ENCODE measurements at places on chromosomes 12 and 14.
A peak's percentile ranks its signal among the peaks of the same experiment; 100 is the strongest.

DNA sequence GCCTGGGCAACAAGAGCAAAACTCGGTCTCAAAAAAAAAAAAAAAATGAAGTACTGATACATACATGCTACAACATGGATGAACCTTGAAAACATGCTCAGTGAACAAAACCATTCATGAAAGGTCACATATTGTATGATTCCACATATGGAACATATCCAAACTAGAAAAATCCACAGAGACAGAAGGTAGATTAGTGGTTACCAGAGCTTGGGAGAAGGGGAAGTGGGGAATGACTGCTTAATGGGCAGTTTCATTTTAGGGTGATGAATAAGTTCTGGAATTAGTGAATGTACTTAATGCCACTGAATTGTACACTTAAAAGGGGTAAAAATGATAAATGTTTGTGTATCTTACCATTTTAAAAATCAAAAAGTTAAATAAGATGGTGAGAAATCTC, 2.7 kb downstream of the ITGB7 start:
- no peak for DNase-seq

DNA sequence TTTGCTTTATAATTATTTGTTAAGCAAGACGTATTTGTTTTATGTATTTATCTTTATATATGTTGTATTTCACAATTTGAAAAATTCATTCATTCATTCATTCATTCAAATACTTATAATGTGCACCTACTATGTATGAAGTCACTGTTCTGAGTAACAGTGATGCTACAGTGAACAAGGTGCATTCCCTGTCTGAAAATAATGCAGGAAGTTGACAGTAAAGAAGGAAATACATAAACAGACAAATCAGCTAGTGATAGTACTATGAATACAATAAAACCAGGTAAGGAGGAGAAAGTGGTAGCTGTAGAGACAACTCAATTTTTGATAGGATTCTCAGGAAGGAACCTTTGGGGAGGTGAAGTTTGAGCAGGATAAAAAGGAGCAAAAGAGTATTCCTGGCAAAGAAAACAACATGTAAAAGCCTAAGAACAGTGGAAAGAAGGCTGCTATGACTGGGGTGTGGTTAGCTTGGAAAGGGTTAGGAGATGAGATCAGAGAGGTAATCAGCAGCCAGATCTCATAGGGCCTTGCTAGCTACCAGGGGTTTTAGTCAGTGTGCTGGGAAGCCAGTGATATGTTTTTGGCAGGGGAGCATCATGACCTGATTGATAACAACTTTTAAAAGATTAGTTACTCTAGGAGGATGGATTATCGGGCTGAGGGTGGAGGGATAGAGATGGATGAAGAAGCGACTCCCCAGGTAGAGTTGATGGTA, 17.4 kb downstream of the BICDL1 start:
- no peak for DNase-seq

DNA sequence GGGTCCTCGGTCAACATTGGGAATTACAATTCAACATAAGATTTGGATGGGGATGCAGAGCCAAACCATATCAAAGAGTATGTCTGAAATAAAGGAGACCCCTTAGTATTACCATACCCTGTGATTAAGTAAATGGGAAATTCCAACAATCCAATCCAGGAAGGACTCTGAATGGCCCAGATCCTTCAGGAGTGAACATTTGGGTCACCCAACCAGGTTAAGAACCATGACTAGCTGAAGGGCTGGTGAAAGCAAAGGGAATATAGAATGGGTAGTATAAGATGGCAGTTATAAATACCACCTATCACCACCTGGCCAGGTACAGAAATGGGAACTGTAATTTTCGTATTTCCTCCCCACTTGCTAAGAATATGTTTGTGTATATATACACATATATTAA, 114.4 kb upstream of the CCDC196 start:
- no peak for DNase-seq

- DNase-seq = no peak
Observed at GRCh38 chr14:32977913-32978312, 39.2 kb downstream of the NPAS3 start.

- no peak for DNase-seq
Observed at GRCh38 chr12:40063414-40063813, 42.5 kb downstream of the SLC2A13 start.

- no peak for DNase-seq
Observed at GRCh38 chr12:132470397-132470796, 19.6 kb upstream of the FBRSL1 start.

DNA sequence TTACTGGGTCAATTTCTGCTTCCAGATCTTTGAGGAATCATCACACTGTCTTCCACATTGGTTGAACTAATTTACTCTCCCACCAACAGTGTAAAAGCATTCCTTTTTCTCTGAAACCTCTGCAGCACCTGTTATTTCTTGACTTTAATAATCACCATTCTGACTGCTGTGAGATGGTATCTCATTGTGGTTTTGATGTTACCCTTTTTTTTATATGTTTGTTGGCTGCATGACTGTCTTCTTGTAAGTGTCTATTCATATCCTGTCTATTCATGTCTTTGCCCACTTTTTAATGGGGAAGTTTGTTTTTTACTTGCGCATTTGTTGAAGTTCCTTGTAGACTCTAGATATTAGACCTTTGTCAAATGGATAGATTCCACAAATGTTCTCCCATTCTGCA, 324.9 kb downstream of the NAV3 start:
- no peak for DNase-seq

- no peak for DNase-seq
Observed at GRCh38 chr14:93047661-93048060, 68.1 kb downstream of the ITPK1 start.

GRCh38 chr14:51867741-51868140, 7.3 kb downstream of the GNG2 start:
- no peak for DNase-seq

DNA sequence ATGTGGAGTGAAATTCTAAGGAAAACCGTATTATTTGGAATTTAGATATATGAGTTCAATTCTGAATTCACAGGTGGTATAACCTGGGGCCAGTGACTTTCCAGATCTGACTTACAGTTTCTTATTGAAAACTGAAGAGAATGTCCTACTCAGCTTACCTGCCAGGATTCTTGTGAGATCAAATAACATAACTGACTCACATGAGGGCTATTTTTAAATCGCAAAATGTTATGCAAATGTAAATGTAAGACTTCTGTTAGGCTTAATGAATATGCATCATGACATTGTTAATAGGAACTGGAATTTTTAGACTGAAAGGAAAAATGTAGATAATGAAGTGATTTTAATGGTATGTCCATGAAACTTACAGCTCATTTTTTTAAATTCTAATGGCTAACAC, 1142.1 kb downstream of the FLRT2 start:
- no peak for DNase-seq

DNA sequence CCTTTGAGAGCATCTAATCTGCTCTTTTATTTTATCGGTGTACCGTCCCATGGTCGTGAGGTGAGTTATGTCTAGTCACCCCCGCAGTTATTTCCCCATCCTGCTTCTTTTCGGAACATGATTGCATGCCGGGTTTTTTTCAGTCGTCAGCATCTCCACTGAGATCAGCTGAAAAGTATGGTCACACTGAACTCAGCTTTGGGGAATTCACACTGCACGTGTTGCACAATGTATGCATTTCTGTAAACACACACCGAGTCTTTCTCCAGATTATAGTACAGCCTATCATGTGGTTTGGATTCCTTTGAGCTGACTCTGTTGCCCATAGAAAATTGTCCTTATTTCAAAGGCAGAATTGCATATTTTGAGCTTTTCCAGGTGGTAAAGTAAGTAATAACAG, 24.6 kb downstream of the PLXNC1 start:
- DNase-seq = no peak

DNA sequence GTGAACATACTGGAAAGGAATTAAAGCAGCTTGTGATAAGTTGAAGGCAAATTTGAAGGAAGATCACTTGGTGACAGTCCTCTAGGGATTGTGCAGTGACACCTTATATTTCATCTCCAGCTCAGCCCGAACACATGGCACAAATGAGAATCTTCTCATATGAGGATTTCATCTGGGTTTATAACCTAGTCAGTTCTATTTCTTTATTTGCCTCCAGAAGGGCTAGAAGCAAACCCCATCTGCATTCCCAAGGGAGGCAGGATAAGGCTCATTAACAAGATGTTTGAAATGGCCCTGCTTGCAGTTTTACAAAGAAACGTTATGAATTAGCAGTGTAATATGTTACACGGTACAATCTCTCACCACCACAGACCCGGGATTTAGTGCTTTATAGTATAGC, 90.7 kb upstream of the KRR1 start:
- no peak for DNase-seq

DNA sequence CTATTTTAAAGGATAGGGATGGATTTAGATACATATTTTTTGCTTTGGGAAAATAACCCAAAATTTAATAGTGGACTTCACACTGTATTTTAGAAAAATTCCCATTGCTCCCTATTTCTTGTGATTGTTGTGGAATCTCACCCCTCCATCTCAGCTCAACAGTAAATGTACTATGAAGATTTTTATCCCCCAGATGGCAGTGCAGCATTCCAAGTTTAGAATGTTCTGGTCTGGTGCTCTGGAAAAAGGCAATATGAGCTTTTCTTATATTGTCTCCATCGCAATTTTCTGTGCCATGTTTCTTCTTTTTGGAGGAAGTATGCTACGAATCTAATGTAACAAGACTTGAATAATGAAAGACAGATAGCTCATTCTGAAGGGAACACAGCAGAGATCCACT, 471.7 kb upstream of the SYT1 start:
- DNase-seq = no peak

- DNase-seq = peak; percentile 94
Observed at GRCh38 chr12:69879007-69879960, 54.3 kb downstream of the MYRFL start.

GRCh38 chr12:120961604-120962531, 16.5 kb upstream of the HNF1A start:
- peak; percentile 90 for DNase-seq

DNA sequence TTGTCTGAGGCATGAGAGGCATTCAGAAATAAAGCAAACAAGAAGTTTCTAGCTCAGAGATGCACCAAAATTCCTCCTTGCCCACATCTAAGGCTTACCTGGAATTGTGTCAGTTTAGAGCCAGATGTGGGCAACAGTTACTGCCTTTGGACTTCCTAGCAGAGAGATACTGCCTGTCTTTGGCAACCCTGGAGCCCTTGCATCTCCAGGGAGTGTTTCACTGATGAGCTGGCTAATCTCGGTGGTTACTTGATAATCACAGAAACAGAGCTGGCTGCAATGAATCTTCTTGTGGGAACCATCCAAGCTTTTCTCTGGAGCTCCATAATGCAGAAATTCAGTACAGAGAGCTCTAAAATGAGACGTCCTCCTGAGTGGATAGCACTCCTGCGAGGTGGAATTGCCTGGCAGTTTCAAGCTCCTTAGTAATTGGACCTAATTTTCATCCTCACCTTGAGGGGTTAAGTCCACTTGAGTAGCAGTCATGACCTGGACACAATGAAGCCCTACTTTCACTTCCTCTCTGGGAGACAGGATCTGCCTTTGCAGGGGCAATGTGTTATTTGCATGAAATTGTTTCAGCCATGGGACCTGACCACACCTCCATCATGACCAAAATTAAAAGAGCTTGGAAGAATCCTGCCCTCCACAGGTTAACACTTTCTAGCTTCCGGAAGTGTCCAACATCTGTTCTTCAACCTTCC, 108.8 kb upstream of the ARHGAP5 start:
- DNase-seq = no peak

DNA sequence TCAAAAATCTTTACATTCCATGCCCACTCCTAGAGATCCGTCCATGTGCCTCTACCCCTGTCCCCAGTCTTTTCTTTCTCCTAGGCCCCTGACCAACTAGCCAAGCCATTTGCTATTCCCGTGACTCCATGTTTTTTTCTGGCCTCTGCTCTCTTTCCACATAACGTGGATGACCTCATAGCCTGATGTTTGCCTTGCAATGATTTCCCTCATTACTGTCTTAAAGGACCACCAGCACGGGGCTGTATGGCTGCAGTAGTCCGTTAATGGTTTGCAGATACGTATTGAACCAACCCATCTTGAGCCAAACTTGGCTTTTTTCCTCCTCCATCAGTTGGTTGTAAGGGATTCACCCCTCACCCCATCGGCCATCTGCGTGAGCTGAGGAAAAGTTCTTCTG, 226.0 kb downstream of the PCNX1 start:
- peak; percentile 7 for DNase-seq

DNA sequence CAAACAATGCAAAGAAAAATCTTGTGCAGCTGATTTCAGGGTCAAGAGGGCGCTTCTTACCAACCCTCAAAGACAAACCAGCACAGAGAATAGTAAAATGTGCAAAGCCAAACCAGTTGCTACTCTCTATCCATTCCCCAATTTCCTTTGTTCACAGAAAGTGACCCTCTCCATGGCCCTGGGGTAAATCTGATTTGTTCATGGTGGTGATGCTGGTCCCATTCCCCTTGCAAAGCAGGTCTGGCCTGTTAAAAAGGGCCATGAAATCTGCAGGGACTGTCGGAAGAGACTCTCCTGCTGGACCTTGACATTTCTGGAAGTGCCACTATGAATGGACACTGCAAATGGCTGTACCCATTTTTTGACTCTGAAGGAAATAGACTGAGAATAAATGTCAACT, 113.5 kb downstream of the HMGA2 start:
- no peak for DNase-seq

DNA sequence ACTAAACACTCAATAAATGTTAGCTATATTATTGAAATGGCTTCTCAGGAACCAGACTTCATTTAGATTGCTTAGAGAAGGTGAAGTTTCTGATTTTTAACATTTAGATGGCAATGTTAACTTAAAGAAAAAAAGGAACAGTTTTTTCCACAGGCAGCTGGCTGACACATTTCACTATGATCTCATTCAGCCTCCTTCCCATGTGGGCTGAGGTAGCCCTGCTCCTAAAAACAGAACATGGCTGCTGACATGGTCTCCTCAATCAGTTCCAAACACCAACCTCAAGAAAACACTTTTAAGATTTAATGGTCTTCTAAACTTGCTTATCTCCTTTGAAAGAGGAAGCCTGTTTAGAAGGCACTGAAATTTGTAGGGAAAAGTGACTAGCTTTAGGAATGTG, 23.8 kb downstream of the GNS start:
- DNase-seq = no peak

- no peak for DNase-seq
Observed at GRCh38 chr12:31346267-31346666, 20.3 kb upstream of the SINHCAF start.
